ENCODE measurements at places on chromosomes 12 and 14. TPM values are rescaled to one million over a fixed set of nuclear protein-coding genes. Genes with fewer than 3 reads are reported as not detected.

LRTM2 gene
- total RNA-seq = not detected

INHBC gene
- 0.28 TPM for total RNA-seq

RPGRIP1 gene
- not detected for total RNA-seq

TEX52 gene
- total RNA-seq = not detected

PDZRN4 gene
- total RNA-seq = not detected

TAS2R42 gene
- total RNA-seq = not detected

SLCO1C1 gene
- 0.18 TPM for total RNA-seq

KRT78 gene
- total RNA-seq = not detected

PLA2G1B gene
- total RNA-seq = not detected

A2M gene
- 0.33 TPM for total RNA-seq

RPAP3 gene
- 70.0 TPM for total RNA-seq

GRCh38 chr14:51454351-51454750 lies 197.4 kb upstream of the FRMD6 start:
- no peak for DNase-seq
- H3K36me3 ChIP-seq = no peaks in the 10 kb centered on the region
- H3K4me1 ChIP-seq = peaks cover 4% of the 10 kb centered on the region
- H3K27me3 ChIP-seq = no peaks in the 10 kb centered on the region
- no peak overlapping the region for H3K27ac ChIP-seq

GRCh38 chr12:42767326-42767954 lies 177.9 kb upstream of the PRICKLE1 start:
- no peak overlapping the region for H3K4me3 ChIP-seq
- DNase-seq = no peak
- no peak overlapping the region for H3K27ac ChIP-seq
- no peaks in the 10 kb centered on the region for H3K36me3 ChIP-seq
- H3K4me1 ChIP-seq = peaks cover under 1% of the 10 kb centered on the region

- H3K27ac ChIP-seq = no peak overlapping the region
- no peak for DNase-seq
- H3K4me3 ChIP-seq = no peak overlapping the region
- peaks cover 9% of the 10 kb centered on the region for H3K27me3 ChIP-seq
- no peaks in the 10 kb centered on the region for H3K4me1 ChIP-seq
- no peaks in the 10 kb centered on the region for H3K36me3 ChIP-seq
Measured at GRCh38 chr12:3458041-3458440, 33.0 kb upstream of the PRMT8 start.

- H3K4me3 ChIP-seq = no peak overlapping the region
- no peaks in the 10 kb centered on the region for H3K36me3 ChIP-seq
- DNase-seq = no peak
- no peak overlapping the region for H3K27ac ChIP-seq
- no peaks in the 10 kb centered on the region for H3K27me3 ChIP-seq
Measured at GRCh38 chr14:71235875-71236274, 328.6 kb downstream of the PCNX1 start.

DNA sequence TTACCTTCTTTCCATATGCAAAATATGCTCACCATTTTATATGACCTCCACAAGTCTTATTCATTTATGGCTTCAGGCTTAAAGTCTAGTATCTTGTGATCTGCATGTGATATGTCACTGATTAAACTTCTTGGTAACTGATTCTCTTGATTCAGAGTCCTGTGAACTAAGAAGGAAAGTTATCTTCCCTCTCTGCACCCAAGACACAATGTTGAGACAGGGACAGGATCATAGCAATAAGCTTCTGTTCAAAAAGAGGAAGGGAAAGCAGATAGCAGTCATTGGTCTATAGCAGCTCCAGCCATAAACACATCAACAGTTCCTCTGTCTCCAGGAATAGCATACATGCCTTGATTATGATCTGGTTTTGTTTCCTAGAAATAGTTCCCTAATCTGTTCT lies 103.1 kb downstream of the UNC79 start:
- H3K4me1 ChIP-seq = no peaks in the 10 kb centered on the region
- no peak overlapping the region for H3K4me3 ChIP-seq
- no peaks in the 10 kb centered on the region for H3K27me3 ChIP-seq
- H3K36me3 ChIP-seq = no peaks in the 10 kb centered on the region

DNA sequence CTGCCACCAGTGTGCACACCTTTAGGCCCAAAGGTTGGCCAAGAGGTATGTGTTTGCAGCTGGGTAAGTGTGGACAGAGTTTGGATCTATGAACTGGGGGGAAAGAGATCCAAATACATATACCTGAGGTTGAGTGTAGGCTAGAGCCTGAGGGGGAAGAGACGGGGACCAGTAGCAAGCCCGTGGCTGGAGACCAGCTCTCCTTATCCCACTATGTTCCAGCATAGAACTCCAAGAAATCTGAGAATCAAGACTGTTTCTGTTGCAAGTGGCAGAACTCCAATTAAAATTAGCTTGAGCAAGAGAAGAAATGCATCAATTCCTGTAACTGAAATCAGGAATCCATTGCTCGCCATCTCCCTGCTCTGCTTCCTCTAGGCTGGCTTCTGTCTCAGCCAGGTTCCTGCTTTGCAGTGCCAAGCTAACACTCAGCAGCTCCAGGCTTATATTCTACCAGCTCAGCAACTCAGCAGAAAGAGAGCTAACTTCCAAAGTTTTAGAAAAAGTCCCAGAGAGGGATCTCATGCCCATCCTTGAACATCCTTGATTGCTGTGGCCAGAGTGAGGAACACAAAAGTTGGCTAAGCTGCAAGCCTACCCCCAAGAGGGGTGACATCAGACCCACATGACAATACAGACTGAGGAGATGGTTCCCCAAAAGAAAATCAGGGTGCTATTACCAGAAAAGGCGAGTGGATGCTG lies 1.5 kb upstream of the PCK2 start:
- H3K27me3 ChIP-seq = no peaks in the 10 kb centered on the region
- no peaks in the 10 kb centered on the region for H3K36me3 ChIP-seq
- H3K4me3 ChIP-seq = no peak overlapping the region
- no peak overlapping the region for H3K27ac ChIP-seq

GRCh38 chr12:55724226-55724939 lies 4.2 kb downstream of the RDH5 start:
- no peak overlapping the region for H3K4me3 ChIP-seq
- peaks cover 17% of the 10 kb centered on the region for H3K4me1 ChIP-seq
- H3K27me3 ChIP-seq = no peaks in the 10 kb centered on the region

DNA sequence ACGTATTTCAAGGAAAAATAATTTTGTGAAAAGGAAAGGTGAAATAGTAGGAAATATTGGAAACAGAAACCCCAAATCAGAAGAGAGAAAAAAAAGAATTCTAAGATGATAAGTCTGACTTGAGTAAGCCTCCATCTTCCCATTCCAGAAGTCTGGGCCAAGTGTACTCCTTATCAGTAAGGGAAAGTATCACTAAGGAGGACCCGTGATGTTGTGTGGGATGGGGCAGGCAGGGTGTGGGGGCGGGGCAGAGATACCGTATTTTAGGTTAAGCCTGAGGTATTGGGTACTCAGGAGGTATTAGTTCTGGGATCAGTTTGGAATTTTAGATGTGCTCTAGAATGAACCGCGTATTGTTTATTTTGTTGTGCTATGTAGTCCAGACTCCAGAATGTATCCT lies 33.8 kb upstream of the PSMA6 start:
- no peaks in the 10 kb centered on the region for H3K4me1 ChIP-seq
- H3K36me3 ChIP-seq = peaks cover 13% of the 10 kb centered on the region
- no peak overlapping the region for H3K4me3 ChIP-seq
- no peaks in the 10 kb centered on the region for H3K27me3 ChIP-seq
- no peak for DNase-seq

DNA sequence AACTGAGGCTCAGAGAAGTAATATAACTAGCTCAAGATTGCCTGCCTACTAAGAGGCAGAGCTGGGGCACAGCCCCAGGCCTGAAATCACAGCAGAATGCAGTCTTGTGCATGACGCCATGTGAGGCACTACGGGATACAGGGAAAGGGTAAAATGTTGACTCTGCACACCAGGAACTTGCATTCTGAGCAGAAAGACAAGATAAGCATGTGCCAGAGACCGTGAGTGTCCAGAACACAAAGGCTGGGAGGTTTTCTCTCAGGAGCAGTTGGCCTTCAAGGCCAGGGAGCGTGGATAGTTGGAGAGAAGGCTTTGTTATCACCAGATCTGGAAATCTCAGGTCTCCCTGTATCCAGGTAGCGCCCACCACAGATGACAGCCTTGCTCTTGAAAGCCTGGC lies 23.2 kb upstream of the MLEC start:
- peaks cover 14% of the 10 kb centered on the region for H3K4me1 ChIP-seq
- no peaks in the 10 kb centered on the region for H3K27me3 ChIP-seq
- H3K36me3 ChIP-seq = no peaks in the 10 kb centered on the region
- no peak for DNase-seq

GRCh38 chr14:49516286-49516685 lies 69.9 kb downstream of the RPS29 start:
- H3K27ac ChIP-seq = no peak overlapping the region
- DNase-seq = no peak
- no peaks in the 10 kb centered on the region for H3K36me3 ChIP-seq
- H3K4me1 ChIP-seq = peaks cover 3% of the 10 kb centered on the region
- no peak overlapping the region for H3K4me3 ChIP-seq

GRCh38 chr12:32252199-32253073 lies 145.8 kb downstream of the BICD1 start:
- no peak overlapping the region for H3K4me3 ChIP-seq
- H3K27ac ChIP-seq = no peak overlapping the region
- no peaks in the 10 kb centered on the region for H3K27me3 ChIP-seq

DNA sequence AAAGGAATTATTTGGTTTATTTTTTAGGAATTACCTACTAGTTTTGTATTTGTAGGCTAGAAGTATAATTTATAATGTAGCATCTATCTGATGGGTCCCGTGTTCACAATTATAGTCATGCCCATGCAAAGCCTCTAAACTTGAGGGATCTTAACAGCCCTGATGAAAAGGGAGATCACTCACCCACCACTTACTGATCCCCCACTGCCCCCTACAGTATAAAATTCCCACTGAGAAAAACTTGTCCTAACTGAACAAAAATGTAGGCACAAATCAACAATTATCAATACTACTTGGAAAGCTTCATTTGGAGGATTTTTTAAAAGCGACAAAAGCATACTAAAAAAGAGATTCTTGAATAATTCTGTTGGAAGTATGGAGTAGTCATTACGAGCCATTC lies 21.0 kb downstream of the WIF1 start:
- DNase-seq = peak; percentile 63
- no peaks in the 10 kb centered on the region for H3K27me3 ChIP-seq
- no peaks in the 10 kb centered on the region for H3K36me3 ChIP-seq
- no peak overlapping the region for H3K4me3 ChIP-seq

DNA sequence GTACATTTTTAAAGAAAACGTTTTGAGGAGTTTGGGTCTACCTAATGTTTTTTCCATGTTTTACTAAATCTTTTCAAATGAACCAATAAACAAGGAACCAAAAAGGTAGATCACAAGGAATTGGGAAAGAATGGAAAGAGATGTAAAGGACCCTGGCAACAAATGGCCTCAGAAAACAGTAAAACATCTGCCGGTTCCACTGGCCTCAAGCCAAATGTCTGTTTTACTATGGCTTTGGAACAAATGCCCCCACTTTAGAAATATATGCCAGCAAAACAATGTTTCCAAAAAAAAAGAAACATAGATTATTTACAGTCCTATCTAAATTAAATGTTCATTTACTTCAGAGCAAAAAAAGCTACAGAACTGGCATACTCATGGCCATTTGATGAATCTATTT lies 3.0 kb downstream of the TRMT5 start:
- peaks cover 16% of the 10 kb centered on the region for H3K4me1 ChIP-seq
- H3K27ac ChIP-seq = no peak overlapping the region
- peak; percentile 24 for DNase-seq
- no peaks in the 10 kb centered on the region for H3K27me3 ChIP-seq
- no peak overlapping the region for H3K4me3 ChIP-seq
- peaks cover 28% of the 10 kb centered on the region for H3K36me3 ChIP-seq

DNA sequence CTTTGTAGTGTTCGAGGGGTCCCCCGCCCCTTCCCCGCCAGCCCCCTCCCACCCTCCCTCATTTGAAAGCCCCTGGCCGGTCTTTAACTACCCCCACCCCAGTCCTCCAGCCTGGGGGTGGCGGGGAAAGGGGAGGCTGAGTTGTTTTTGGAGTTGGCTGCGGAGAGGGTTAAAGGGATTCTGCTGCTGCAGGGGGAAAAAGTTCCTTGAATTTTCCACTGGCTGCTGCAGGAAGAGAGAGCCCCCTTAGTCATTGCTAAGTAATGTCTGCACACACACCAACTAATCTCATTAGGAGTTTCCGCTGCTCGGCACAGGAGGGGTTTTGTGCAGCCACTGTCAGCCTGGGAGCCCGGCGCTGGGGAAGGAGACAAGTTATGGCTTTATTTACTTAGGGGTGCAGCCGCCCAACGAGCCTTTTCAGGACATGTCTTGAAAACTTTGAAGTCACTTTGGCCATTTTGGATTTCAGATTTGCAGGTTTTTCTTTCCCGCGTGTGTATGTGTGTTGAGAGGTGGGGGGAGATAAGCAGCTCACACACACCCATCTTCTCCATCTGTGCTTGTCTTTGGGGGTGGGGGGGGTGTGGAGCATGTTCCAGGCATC lies 1.8 kb downstream of the ELK3 start:
- H3K27me3 ChIP-seq = no peaks in the 10 kb centered on the region
- peak overlapping the region; percentile 99 for H3K27ac ChIP-seq
- peak; percentile 70 for DNase-seq
- H3K36me3 ChIP-seq = peaks cover 11% of the 10 kb centered on the region
- H3K4me3 ChIP-seq = peak overlapping the region; percentile 99

DNA sequence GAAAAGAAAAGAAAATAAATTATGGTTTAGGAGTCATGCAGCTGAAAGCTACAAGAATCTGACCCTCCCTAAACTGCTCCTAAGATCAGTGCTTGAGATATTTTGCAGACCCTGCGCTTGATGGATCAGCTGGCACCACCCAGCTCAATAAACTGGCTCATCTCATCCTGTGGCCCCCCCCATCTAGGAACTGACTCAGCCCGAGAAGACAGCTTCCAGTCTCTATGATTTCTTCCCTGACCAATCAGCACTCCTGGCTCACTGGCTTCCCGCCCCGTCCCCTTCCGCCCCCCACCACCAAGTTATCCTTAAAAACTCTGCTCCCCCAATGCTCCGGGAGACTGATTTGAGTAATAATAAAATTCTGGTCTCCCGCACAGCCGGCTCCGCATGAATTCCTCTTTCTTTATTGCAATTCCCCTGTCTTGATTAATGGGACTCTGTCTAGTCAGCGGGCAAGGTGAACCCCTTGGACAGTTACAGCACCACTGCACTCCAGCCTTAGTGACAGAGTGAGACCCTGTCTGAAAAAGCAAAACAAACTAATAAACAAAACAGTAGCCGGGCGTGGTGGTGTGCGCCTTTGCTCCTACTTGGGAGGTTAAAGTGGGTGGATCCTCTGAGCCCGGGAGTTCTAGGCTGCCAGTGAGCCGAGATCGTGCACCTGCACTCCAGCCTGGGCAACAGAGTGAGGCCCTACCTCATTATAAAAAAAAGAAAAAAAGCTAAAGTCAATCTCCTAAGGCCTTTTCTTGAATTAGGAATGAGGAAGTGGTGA lies 24.5 kb upstream of the SPTLC2 start:
- no peaks in the 10 kb centered on the region for H3K27me3 ChIP-seq
- H3K36me3 ChIP-seq = no peaks in the 10 kb centered on the region
- H3K27ac ChIP-seq = no peak overlapping the region
- H3K4me3 ChIP-seq = no peak overlapping the region

- DNase-seq = peak; percentile 42
- no peaks in the 10 kb centered on the region for H3K36me3 ChIP-seq
- peaks cover 4% of the 10 kb centered on the region for H3K4me1 ChIP-seq
- H3K4me3 ChIP-seq = no peak overlapping the region
- no peak overlapping the region for H3K27ac ChIP-seq
Measured at GRCh38 chr12:93766796-93767523, 89.8 kb downstream of the CRADD start.

- DNase-seq = peak; percentile 30
- H3K27me3 ChIP-seq = no peaks in the 10 kb centered on the region
- H3K27ac ChIP-seq = no peak overlapping the region
- no peaks in the 10 kb centered on the region for H3K36me3 ChIP-seq
- no peak overlapping the region for H3K4me3 ChIP-seq
Measured at GRCh38 chr14:35818346-35819115, 7.6 kb upstream of the BRMS1L start.
